ENCODE measurements at places on chromosomes 2 and 18. TPM values are rescaled to one million over a fixed set of nuclear protein-coding genes. Genes with fewer than 3 reads are reported as not detected.

The DPYSL5 gene
- total RNA-seq = not detected

The SERPINB7 gene
- 136 TPM for total RNA-seq

The CFAP210 gene
- not detected for total RNA-seq

The ZSWIM2 gene
- total RNA-seq = 0.62 TPM

The RPRM gene
- total RNA-seq = under 0.01 TPM

Data from uterine smooth muscle cell (primary cell).